CD4-positive, alpha-beta T cell (primary cell): ENCODE measurements at places on chromosomes 13 and 19.

DNA sequence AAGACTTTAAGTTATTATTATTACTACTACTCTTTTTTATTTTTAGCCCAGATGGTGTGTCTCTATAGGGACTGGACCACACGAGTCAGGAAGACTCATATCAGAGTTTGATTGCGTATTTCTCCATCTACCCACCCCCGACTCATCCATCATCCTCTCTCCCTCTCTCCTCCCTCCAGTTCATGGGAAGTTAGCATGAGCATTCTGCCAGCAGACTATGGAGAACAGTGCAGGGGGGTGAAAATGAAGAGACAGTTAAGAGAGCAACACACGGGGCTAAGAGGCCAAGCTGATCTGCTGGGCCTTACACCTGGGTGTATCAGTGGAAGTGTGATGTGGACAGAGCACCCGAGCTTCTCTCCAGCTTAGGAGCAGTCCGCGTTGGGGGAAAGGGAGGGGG, 95.0 kb downstream of the UQCRFS1 start:
- DNase-seq, result no peak

- DNase-seq, result peak; percentile 18
Observed at GRCh38 chr19:6260912-6261650, 18.7 kb downstream of the MLLT1 start.

DNA sequence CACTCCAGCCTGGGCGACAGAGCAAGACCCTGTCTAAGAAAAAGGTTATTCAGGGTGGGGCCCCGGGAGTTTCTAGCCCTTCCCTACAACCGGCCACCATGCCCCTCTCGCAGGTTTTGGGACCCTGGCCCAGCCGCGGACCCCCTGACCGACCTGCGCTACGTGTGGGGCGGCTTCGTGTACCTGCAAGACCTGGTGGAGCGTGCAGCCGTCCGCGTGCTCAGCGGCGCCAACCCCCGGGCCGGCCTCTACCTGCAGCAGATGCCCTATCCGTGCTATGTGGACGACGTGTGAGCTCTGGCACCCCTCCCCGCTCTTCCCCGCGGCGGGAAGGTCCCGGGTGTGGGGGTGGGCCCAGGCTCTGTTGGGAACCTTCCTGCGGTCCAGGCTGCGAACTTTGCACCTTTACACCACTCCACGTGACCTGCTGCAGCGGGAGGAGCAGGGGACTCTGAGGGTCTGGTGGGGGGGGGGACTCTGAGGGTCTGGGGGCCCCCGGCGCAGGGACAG, 6.3 kb downstream of the ABCA7 start:
- no peak for DNase-seq

- DNase-seq, result no peak
Observed at GRCh38 chr13:62706048-62706447, 1290.4 kb upstream of the PCDH20 start.

DNA sequence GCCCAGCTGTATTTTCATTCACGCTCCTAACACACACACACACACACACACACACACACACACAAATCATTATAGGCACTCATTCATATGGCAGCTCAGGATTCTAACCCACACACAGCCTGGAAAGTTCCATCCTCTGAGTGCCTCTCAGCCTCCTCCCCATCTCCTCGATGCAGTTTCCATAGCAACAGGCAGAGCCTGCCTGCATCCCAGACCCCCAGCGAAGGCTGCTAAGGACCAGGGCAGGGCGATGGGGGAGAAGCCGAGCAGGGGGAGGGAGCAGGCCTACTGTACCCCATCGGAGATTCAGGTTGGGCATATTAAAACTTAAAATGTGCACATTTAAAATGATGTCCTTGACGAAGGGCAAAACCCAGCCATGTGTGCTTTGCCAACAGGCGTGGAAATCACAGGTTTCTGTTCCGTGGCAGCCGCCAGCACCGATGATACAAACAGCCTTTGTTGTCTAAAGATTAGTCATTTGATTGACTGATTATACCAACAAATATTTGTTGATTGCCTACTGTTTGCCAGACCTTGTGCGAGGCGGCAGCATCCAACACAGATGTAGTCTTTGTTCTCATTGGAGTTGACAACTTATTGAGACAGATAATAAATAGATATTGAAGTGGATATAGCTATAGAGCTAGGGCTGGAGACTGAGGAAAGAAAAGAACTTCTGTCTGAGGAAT, 43.8 kb upstream of the USP29 start:
- no peak for DNase-seq

DNA sequence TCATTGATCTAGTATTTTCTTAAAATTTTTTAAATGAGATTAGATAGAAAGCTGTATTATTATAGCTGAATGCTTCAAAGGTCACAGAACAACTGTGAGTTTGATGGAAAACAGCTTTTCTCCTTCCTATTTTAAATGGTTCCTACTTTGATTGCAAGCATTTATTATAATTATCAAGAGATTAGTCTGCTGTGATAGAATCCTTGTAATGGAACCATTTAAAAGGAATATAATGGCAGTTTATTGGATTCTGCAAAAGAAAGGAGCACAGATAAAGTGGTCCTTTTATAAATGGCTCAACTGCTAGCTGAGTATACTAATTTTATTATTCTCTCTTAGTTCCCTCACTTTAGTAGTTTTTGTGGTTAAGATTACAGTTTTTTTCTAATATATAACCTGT, 87.0 kb downstream of the MAB21L1 start:
- no peak for DNase-seq

- DNase-seq, result no peak
Observed at GRCh38 chr13:20869540-20869939, 33.0 kb downstream of the XPO4 start.

DNA sequence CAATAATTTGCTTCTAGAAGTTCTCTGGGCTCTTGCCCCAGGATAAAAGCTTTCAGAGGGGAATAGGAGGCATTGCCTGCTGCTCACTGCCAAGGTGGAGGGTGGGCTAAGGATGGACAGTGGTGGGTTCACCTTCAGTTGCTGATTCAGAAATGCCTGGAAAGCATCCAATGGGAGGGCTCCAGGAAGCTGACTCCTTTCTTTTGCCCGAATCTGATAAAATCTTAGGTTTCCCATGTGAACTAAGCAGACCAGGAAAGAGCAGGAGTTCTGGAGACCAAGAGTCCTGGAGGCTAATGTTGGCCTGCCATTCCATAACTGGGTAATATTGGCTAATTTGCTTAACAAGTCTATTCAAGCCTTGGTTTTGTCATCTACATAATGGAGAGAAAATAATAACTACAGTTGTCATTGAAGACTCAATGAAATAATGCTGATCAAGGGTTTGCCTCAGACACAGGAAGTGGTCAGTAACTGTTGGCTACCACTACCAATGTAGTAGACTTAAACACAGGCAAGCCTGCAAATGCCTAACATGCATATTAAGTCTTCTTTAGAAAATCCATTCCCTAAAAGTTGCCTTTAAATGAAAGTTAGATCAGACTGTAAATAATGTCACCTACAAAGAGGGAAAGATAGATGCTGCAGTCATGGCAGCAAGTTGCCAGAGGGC, 528.4 kb upstream of the NBEA start:
- no peak for DNase-seq
